ENCODE measurements at places on chromosomes 3 and 15.

- peak; percentile 75 for DNase-seq
Observed at GRCh38 chr15:90463381-90463780, 66.3 kb upstream of the CRTC3 start.

DNA sequence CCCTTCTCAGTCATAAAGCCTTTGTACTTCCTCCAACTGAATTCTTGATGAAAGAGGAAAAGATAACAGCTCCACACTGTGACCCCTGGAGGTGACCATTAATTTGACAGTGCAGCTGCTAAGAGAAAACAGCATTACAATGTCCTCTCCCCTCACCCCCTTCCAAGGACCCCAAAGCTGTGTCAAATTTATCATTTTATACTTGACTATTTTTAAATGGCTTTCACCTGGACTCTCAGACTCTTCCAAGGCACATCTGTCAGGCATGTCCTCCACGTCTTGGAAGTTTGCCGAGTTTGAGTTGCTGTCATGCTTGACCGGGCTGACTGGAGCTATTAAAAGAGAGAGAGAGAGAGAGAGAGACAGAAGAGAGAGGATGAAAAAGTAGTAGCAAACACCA is 236.5 kb downstream of the WDR72 start:
- DNase-seq = no peak

GRCh38 chr3:37224879-37225278 is 50.5 kb upstream of the LRRFIP2 start:
- no peak for DNase-seq

- DNase-seq = no peak
Observed at GRCh38 chr15:65743637-65744252, 48.3 kb downstream of the DENND4A start.

DNA sequence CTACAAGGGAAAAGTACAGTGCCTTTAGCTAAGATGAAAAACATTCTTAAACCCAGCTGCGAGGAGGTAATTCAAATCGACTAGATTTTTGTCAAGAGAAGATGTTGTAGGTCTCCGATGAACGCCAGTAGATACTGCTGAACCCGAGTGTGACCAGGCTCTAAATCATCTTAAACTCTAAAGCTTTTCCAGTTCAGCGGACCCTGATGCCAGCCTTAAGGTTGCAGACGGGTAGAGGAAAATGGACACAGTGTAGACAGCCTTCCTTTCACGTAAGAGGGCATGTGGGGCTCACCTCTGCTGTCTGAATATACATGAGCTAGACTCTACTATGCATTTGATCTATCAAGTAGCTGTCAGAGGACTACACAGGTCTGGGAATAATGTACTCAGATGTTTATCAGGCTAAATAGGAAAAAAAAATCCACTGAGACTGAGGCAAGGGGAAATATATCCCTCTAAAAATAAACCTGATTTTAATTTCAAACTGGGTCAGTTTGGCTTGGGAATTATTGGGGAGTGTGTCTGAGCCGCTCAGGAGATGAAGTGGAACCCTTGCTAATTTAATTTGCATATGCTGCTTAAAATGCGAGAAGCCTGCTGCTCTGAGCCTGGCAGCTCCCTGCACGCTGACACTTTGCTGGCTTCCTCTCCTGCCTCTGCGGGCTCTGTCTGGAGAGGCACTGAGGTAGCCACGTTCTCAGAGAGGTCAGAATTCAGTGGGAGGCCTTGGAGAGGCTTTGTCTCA is 151.9 kb downstream of the CADPS start:
- no peak for DNase-seq

DNA sequence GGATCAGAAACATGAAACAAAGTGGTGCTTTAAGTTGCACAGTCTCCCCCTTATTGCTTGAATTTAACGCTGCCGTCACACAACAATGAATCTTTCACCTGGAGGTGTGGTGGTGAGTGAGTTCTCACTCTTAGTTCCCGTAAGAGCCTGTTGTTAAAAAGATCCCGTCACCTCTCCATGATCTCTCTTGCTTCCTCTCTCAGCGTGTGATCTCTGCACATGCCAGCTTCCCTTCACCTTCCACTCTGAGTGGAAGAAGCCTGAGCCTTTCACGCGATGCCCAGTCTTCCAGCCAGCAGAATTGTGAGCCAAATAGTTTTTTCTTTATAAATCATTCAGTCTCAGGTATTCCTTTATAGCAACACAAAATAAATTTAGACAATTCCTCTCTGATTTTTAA is 136.7 kb upstream of the CHL1 start:
- no peak for DNase-seq

GRCh38 chr15:35445891-35446290 is 100.1 kb downstream of the DPH6 start:
- no peak for DNase-seq

- no peak for DNase-seq
Observed at GRCh38 chr15:68730976-68731897, 89.5 kb downstream of the ANP32A start.

DNA sequence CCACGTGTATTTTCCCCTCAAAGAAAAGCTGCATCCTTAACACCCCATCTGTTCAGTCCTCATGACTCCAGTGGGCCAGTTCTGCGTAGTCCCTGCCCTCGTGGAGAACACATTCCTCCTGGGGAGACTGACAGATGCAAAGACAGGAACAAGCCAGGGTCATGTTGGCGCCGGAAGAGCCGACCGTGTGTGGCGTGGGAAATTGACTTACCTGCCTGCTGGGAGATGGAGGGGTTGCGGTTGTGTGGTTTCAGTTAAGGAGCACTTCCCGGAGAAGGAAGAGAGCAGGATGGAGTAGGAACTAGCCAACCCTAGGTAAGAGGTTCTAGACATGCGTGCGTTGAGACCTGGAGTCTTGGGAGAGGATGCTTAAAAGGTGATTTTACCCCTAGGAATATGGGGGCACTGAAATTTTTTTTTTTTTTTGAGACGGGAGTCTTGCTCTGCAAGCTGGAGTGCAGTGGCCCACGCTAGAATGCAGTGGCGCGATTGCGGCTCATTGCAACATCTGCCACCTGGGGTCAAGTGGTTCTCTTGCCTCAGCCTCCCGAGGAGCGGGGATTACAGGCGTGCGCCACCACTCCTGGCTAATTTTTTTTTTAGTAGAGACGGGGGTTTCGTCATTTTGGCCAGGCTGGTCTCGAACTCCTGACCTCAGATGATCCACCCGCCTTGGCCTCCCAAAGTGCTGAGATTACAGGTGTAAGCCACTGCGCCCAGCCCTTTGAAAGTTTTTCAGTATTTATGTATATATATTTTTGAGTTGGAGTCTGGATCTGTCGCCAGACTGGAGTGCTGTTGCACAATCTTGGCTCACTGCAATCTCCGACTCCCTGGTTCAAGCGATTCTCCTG is 1.4 kb downstream of the VHL start:
- peak; percentile 38 for DNase-seq

DNA sequence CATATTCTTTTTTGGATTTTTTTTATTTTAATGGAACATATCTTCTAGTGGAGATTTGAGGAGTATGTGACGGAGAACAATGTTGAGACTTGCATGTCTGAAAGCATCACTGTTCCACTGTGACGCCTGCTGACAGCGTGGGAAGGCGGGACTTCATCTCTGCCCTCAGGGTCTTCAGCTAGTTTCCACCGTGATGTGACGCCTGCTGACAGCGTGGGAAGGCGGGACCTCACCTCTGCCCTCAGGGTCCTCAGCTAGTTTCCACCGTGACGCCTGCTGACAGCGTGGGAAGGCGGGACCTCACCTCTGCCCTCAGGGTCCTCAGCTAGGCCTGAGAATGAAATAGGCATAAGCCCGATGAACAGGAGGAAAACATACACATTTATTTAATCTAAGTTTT is 70.7 kb downstream of the LMLN start:
- DNase-seq = no peak

- no peak for DNase-seq
Observed at GRCh38 chr15:31294067-31294466, 32.6 kb upstream of the KLF13 start.

- DNase-seq = peak; percentile 44
Observed at GRCh38 chr3:38268087-38268486, 2.5 kb downstream of the SLC22A13 start.

GRCh38 chr3:66372681-66373350 is 128.0 kb downstream of the LRIG1 start:
- DNase-seq = no peak

GRCh38 chr3:109346770-109347295 is 9.5 kb upstream of the DPPA4 start:
- no peak for DNase-seq

DNA sequence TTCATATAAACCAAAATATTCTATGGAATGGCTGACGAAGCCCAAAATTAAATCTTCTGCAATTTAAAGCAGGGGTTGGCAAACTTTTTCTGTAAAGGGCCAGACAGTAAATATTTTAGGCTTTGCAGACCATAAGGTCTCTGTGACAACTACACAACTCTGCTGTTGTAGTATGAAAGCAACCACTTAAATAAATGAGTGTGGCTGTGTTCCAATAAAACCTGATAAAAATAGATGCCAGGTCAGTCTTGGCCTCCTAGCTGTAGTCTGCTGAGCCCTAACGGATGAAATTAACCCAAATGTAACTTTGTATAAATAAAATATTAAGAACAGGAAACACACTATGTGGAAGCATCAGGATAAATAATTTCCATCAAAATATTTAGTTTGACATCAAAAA is 104.2 kb downstream of the FBXL22 start:
- no peak for DNase-seq

DNA sequence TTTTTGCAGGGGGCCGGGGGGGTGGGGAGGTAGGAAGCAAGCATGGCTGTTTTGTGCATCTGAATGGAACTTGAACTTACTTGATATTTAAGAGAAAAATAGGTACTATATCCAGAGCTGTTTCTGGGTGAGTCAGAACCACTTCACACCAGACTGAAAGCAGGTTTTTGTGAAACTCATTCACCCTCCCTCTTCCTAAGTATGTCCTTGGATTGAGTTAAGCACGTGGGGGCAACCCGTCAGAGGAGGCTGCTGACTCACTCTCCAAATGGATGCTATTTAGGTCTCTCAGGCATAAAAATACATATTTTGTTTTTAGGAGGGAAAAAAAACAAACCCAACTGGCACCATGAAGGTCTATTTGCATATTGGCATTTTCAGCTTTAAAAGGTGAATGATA is 270.3 kb downstream of the RYR3 start:
- no peak for DNase-seq

- no peak for DNase-seq
Observed at GRCh38 chr3:114651555-114651954, 357.7 kb downstream of the TIGIT start.

GRCh38 chr3:190346541-190346940 is 24.3 kb upstream of the CLDN1 start:
- no peak for DNase-seq

- DNase-seq = no peak
Observed at GRCh38 chr3:65478551-65479500, 559.9 kb downstream of the MAGI1 start.

- no peak for DNase-seq
Observed at GRCh38 chr3:127629467-127630403, 750 bp downstream of the PODXL2 start.

- peak; percentile 60 for DNase-seq
Observed at GRCh38 chr15:72599855-72600464, 54.5 kb upstream of the GOLGA6B start.

- no peak for DNase-seq
Observed at GRCh38 chr3:155303540-155304097, 10.1 kb upstream of the STRIT1 start.

GRCh38 chr3:76724706-76725105 is 315.2 kb upstream of the ROBO2 start:
- DNase-seq = no peak

DNA sequence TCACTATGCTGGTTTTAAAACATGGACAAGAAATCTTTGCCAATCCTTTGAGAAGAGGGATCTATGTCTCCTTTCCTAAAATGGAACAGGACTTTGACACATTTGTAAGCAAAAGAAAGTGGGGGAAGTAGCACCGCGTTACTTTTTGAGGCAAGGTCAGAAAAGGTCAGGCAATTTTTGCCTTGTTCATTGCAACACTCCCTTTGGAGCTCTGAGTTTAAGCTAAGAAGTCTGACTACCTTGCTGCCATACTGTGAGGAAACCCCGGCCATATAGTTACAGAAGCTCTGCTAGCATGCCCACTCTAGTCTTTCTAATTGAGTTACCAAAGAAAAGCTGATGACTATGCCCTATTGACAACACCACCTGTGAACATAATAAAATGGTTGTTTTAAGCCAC is 1.4 kb downstream of the FAM227B start:
- no peak for DNase-seq

GRCh38 chr3:111725706-111726105 is 130.6 kb upstream of the ZBED2 start:
- DNase-seq = no peak

DNA sequence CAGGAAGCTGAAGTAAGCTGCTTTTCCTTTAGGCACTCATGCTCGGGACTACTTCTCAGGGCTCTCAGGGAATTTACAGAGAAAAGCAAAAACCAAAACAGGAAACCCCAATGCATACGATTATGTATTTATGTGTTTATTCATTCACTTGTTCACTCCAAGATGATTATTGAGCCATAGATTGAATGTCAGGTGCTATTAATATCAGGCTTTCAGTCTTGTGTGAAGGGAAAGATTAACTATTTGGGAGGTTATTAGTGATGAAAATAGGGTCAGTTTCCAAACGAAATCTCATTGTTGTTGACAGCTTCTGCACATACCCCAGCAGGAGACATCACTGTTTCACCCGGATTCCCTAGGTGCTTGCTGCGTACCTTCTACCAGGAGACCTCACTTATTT is 135.8 kb downstream of the NEK11 start:
- DNase-seq = no peak

DNA sequence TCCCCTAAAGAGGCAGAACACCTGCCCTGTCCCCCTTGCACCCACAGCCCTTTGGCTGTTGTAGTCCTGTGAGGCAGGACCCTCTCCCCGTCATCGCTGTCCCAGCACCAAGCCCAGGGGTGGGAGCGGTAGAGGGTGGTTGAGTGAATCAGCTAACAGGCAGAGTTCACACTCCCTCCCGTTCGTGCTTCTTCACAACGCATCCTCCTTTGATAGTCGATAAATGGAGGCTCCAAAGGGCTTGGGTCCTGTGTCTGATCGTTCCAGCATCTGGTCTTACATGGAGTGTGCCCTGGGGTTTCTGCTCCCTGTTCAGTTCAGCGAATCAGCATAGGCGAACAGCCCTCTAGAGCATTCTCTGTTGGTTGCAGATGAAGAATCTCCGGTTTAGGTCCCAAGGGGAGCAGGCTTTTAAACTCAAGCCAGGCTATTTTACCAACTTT is 820 bp upstream of the HMCES start:
- no peak for DNase-seq

DNA sequence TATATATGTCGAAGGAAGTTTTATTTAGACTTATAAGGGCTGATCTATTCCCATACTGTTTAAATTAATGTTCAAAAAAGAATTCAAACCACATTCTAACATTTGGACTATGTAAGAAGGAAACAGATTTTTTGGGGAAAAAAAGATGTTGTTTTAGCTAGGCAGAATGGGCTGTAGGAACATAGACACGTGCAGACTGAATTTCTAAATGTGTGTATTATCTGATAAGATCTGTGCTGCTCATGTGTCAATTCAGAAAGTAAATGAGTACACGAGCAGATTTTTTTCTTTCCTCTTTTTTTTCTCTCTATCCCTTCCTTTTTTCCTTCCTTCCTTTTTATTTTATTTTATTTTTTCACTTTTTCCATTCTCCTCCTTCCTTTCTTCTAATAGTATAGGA is 259.5 kb upstream of the KCNH8 start:
- no peak for DNase-seq

- no peak for DNase-seq
Observed at GRCh38 chr3:108998436-108998835, 44.8 kb upstream of the GUCA1C start.

Measured in inflammatory macrophage (primary cell).